ENCODE measurements at places on chromosomes 4 and X.

GRCh38 chrX:45070116-45071007 is 130.3 kb downstream of the DIPK2B start:
- no peak for DNase-seq

GRCh38 chr4:16027626-16028025 is 56.2 kb downstream of the PROM1 start:
- no peak for DNase-seq

GRCh38 chr4:164481306-164482091 is 272.4 kb upstream of the SMIM31 start:
- no peak for DNase-seq

DNA sequence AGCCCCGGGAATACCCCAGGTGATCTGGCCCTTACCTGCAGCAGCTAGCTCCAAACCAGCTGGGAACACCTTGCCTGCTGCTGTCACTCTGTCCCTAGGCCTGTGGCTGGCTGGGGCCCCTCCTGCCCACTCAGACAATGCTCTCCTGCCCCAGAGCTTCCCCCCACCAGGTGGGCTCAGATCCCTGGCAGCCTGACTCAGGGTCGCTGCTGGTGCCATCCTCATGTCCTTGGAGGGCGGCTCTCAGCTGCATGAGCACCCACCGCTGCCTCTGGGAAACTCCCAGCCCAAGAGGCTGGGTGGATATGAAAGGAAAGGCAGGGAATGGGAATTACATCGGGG is 15.8 kb downstream of the C4orf50 start:
- no peak for DNase-seq

- no peak for DNase-seq
Measured at GRCh38 chr4:56409511-56410090, 22.3 kb upstream of the AASDH start.

DNA sequence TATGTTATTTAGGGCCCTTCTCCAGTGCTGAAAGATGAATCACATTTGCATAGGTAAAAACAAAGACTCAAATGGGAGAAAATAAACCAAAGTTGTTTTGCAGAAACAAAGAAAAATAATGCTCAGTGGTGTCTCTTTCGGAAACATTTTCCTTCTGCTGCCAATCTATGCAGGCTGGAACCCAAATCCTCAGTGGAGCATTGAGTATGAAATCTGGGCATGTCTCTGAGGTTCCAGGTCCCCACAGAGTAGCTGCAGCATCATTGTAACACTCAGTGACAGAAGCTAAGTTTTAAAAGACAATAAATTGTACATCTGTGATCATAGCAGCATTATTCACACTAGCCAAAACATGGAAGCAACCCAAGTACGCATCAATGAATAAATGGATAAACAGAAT is 303.6 kb downstream of the FBXW7 start:
- DNase-seq = no peak

- no peak for DNase-seq
Measured at GRCh38 chrX:55007656-55008055, 7.5 kb downstream of the APEX2 start.

DNA sequence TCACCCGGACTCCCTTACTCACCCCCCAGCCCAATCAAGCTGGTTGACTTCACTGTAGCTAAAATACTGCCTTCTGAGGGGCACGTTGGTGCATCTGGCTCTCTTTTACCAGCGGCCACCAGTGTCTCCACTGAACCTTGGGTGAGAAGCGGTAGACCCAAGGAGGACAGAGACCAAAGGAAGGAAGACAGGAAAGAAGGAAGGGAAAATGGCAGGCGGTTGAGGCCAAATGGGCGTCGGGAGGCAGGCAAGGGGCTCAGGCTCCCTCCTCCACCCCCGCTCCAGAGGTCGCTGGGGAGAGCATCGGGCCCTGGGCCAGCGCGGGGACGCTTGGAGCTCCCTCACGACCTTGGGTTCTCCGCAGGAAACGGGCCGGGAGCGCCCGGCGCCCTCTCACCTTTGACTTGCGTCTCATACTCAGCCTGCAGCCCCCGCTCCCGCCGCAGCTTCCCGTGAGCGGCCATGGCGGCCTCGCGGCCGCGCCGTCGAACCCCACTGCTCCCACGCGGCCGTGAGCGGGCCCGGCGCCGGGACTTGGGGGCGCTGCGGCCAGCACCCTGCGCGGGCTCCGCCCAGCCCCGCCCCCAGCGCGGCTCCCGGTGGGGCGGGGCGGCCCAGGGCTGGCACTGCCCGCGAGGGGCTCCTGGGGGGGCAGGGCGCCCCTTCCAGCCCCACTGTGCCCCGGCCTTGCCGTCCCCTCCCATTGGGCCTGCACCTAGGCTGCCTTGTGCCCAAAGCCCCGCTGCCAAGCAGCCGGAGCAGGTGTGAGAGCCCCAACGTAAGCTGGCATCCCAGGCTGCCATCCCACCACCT is at the start of gene ARHGAP4:
Gene ARHGAP4 (minus strand): TSS at position 526 of the 813 bp plus-strand sequence. CDS start 62 bp downstream, at position 464.
- no peak for DNase-seq

GRCh38 chrX:15679246-15679645 is 14.6 kb upstream of the CLTRN start:
- no peak for DNase-seq

GRCh38 chr4:179521952-179522351 is 2079.7 kb upstream of the AGA start:
- DNase-seq = no peak

DNA sequence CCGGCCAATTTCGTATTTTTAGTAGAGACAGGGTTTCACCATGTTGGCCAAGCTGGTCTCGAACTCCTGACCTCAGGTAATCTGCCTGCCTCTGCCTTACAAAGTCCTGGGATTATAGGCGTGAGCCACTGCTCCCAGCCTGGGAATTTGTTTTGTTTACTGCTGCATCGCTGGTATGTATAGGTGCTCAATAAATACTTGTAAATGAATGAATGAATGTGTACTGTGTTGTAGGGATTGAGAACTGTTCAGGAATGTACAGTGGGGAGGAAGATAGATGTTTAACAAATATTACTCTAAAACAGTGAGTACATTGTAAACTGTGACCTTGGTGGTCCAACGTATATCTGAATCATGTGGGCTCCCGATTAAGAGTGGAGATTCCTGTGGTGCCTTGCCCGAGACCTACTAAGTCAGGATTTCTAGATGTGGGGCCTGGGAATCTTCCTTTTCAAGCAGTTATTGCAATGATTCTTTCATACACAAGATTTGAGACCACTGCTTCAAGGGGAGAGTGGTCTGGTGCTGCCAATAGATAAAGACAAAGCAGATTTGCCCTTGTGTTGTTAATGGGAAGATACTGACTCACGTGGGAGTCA is 41.0 kb downstream of the WWC2 start:
- no peak for DNase-seq

DNA sequence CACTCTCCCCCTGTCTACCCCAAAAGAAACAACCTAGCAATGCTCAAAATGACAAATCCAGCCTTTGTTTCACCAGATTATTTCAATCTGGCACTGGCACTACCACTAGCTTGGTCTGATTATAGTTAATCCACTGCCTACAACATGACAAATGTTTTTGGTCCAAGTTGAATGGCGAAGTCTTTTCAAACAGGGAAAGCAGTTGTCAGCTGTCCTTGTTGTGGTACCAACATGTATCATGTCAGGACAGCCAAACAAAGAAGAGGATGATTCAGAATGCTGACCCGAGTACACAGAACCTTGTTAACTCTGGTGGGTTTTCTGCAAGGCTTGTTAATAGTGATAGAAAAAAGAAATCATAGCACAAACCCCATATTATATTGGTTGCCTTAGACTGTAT is 160.8 kb upstream of the ANK2 start:
- DNase-seq = no peak

Data from vagina (tissue), 2 donors.